ENCODE measurements at places on chromosomes 6 and 20.

GRCh38 chr6:4091941-4092340 is 13.0 kb upstream of the FAM217A start:
- no peak for DNase-seq

GRCh38 chr6:46743425-46744158 is 3.1 kb upstream of the ANKRD66 start:
- no peak for DNase-seq

DNA sequence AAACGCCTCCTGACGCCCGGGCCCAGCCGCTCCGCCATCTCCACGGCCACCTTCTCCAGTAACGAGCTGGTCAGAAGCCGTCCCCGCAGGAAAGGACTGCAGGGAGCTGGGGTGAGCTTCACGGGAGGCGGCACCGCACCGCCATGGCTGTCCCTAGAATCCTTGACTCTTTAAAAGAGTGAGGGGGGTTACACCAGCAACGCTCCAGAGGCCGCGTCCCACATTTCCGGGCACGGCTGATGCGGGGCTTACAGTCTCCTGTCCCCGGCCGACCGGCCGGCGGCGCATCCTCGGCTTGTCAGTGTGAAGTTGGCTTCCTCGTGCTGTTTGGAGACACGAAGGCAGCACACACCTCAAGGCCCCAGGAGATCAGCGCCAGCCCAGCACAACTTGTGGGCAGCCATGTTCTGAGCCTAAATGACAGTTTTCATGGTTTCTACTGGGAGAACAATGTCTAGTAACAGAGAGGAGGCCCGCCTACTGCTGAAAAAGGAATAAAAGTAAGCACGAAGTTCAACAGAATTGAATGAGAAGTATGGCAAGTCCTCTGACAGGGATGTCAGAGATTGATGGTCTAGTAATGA is 30.4 kb downstream of the SLC2A4RG start:
- DNase-seq, result no peak

DNA sequence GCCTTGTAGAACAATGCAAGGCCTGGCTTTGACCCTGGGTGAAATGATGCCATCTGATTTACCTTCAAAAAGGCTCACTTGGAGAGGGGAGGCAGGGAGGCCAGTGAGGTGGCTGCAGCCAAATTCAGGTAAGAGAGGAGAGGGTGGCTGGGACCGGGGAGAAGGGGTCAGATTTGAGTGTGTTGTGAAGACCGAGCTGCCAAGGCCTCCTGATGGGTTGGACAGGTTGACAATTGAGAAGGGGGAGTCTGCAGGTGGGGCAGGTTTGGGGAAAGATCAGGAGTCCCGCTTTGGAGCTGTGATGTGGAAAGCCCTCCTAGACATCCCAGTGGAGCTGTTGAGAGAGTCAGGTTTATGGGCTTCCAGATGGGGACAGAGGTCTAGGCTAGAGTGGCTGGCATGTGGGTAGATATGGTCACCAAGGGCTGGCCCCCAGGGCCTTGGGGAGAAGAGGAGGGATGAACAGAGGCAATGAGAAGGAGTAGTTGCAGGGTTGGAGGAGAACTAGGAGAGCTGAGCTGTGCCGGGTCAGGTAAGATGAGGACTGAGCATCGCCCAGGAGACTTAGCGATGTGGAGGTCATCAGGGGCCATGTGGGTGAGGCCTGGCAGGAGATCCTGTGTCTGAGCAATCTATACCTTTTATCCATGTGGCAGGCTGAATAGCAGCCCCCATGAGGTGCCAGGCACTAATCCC is 70.5 kb upstream of the TOX2 start:
- DNase-seq, result no peak

All from stimulated activated CD8-positive, alpha-beta memory T cell treated with anti-CD3 and anti-CD28 coated beads, Interleukin-15, amount 100 ng/mL, for 4 hours (primary cell).